Caudate nucleus (tissue), 63 donors: ENCODE measurements at places on chromosomes 1 and 21.

- DNase-seq: no peak
These were observed 1.5 kb downstream of the PROX1 start for GRCh38 chr1:213989002-213989855.

- no peak for DNase-seq
These were observed 30.3 kb upstream of the PLA2G2C start for GRCh38 chr1:20216574-20216973.

DNA sequence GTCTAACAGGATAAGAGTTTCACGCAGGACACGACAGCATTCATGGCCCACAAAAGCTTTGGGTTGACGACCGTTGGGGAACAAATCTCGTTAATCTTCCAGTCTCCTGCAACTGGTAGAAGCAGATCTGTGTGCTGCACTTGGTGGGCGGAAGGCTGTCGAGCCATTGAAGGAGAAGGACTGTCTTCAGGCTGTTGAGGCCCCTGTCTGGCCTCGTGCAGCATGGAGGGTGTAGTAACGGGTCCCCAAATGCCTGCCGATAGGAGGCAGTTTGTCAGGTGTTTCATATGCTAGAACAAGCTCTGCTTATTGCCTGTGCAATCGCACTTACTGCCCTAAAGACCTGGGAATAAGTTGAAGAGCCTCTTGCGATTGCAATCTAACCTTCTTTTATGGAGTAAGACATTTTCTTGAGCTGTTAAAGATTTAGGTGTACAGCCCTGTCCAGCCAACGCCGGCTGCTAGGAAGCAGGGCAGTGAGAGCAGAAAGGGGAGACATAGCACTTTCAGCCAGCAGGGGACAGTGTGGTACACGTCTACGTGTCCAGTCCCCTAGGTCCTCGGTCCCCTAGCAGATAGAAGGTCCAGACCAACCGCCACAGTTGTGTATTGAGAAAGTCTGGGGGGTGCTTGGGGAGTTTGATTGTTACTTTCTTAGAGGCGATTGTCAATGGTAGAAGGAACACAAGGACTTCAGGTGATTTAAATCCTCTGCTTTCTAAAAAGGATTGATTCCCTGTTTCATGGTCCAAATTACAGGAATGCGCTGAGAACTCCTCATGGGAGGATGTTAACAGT is 102.3 kb upstream of the TMPRSS2 start:
- DNase-seq: no peak

GRCh38 chr1:169528215-169529067 is 42.7 kb upstream of the SLC19A2 start:
- DNase-seq: no peak

- DNase-seq: no peak
These were observed 85.5 kb downstream of the CAMK2N1 start for GRCh38 chr1:20400341-20401177.
